Upper lobe of left lung (tissue), 6 donors: ENCODE measurements at places on chromosomes 7 and 10.

DNA sequence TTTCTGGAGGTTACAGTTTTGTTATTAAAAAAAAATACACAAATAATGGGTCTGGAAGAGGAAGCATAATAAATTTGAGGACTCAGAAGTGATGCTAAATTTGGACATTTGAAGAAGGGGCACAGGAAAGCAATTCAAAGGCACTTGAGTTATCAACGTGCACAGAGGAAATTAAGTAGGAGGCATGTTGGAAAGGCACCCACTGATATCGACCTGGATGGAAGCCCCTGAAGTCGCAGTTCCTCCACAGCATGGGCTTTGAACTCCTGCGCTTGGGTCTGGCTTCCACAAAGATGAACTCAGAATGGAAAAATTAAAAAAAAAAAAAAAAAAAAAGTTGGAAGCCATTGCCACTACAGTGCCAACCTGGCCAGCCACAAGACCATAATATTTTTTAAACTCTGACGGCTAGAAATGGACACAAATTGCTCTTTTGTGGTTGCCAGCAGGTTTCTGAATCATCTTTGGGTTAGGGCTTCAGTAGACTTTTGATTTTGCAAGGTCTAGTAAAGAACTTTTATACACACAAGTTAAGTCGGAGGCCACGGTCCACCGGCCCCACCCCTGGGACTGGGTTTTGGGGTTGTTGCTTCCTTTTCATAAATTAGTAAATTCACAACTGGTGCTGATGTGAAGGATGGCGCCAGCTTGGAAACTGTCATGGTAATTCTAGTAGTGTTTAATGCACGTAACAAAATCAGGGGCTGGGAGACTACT lies 21.6 kb downstream of the JCAD start:
- DNase-seq, result no peak

DNA sequence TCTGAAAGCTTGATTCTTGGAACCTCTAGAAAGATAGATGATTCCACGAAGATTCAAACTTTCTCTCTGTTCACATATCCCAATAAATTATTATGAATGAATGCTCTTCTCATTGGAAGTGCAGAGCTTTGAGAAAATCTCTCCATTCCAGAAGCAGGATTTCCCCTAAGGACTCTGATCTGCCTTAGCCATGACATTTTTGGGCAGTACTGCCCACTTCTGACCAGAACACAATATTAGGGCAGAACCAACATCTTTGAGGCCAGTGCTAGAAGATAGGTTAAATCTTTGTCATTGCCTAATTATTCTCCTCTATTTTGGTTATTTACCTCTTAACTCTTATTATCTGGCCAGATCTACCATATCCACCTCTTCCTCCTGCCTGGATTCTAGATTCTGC lies 49.9 kb downstream of the ARMC3 start:
- DNase-seq, result no peak

GRCh38 chr7:109745677-109746410 lies 1176.2 kb downstream of the DNAJB9 start:
- no peak for DNase-seq

DNA sequence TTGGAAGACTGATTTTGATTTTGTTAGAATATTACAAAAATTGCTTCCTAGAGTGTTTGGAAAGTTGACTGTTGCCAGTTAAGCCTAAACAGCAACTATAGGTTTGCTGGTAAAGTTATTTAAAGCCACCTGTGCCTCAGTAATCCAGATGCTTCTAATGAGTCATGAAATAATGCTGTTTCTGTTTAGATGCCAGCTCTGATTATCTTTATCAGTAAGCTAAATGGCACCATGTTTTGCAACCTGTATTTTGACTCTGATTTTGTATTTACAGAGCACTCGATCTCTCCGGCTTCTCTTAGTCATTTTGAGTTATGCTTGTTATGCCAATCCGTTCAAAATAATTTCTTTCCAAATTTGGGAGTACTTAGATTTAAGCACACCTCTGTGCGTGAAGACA lies 366.1 kb downstream of the EXOC4 start:
- no peak for DNase-seq

- DNase-seq, result peak; percentile 58
Measured at GRCh38 chr7:157521061-157521731, 184.4 kb downstream of the DNAJB6 start.

DNA sequence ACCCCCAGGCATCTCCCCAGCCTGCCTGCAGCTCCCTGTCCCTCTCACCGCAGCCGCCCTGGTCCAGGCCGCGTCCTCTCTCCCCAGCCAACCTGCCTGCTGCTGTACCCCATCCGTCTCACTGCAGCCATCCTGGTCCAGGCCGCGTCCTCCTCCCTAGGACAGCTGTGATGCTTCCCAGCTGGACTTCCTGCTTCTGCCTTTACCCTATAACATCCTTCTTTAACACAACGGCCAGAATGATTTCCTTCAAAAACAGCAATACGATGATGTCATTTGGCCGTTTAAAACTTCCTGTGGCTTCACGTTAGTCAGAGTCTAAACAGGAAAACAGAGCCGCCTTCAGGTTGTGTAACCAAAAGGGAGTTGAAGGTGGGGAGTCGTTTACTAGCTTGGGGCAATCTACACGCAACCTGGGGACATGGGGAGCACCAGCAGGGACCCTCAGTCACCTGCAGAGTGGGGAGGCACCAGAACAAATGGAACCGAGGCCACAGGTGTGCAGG lies 32.2 kb upstream of the ZFAND2A start:
- no peak for DNase-seq

DNA sequence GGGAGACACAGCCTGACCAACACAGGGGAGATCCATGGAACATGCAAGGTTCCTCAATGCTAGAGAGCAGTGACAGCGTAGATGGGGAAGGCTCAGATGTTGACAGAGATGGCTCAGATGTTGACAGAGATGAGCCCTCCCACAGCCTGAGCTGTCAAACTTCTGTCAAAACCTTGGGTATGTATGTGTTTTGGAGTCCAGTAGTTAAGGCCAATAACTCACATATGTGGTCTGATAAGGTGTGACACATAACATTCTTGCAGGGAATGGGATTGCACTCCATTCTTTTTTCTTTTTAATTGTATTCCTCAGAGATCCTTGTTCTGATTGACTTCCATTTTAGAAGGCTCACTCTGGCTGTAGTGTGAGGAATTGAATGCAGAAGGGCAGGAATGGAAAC lies 136.3 kb downstream of the C1GALT1 start:
- DNase-seq, result no peak

GRCh38 chr7:122789156-122789555 lies 86.4 kb upstream of the RNF148 start:
- DNase-seq, result no peak

GRCh38 chr10:125774581-125775191 lies 935 bp downstream of the MMP21 start:
- DNase-seq, result no peak

- no peak for DNase-seq
Measured at GRCh38 chr7:68729371-68729770, 868.9 kb upstream of the AUTS2 start.

DNA sequence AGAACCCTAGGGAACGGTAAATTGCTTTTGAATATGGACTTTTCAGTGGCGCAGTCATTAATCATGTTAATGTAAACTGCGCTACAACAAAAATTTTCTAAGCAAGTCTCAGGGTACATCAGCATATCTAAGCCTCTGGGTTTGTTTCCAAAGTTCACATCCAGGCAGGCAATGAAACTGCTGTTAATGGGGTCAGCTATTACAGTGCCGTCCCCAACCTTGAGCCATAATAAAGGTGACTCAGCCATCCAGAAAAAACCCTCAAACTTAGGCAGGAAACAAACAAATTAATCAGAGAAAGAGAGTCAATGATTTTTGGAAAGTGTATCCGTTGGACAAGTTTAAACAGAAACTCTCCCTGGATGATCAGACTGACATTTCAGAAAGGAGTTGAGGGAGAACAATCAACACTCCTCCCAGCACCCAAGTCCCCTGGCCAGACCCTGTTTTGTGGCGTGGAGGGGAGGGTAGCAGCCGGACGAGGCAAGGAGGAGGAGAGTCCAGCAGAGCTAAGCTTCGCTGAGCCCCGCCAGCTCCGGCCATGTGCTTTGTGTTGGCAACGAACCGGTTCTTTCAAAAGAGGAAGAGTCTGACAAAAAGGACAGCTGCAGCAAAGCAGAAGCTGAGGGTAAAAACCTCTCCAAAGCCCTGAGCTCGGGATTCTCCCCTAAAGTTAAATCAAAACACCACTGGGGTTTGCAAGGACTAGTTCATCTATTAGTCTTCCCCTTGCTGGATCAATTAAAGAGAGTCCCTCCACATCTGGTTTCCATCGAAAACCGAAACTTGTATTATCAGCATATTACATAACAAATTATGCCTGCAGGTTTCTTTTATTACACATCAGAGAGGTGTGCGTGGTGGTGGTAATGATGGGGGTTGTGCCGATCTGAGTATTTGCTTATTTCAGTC lies 3.6 kb downstream of the FAM53B start:
- DNase-seq, result peak; percentile 45

GRCh38 chr7:123715198-123715597 lies 33.6 kb downstream of the WASL start:
- DNase-seq, result no peak

- no peak for DNase-seq
Measured at GRCh38 chr10:102652170-102652916, 8.1 kb downstream of the TRIM8 start.

DNA sequence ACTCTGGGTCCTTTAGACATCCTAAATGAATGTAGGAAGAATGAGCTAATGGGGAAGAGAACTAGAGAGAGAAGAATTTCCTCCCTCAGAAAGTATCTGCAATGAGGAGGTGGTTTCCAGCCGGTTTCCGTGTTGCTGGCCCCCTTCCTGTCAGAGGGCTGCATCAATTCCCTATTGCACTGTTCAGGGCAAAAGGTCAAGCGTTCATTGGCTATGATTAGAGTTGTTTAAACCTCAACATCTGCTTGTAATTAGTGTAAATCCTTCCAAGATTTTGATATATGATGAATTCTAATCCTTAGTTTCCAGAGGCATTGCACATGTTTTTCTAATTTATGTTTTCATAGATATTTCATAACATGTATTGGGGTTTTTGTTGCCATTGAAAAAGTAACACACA lies 107.3 kb upstream of the SGCE start:
- DNase-seq, result no peak

GRCh38 chr7:102425639-102426267 lies 7.6 kb upstream of the ORAI2 start:
- DNase-seq, result peak; percentile 82

DNA sequence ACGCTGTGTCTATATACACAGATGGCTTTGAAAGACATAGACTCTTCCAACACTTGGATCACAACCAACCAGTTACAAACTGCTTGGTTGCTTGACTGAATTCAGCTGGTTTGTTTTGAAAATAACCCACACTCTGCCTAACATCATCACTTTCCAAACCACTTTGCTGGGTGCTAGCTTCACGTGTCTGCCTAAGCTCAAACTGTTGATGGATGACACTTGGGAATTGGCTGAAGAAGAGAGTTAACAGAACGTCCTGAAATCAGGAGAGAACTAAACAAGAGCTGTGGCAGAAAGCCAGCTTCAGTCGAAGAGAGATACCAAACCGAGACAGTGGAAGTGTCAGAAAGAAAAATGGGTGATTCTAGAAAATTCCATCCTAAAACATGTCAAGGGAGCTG lies 420.8 kb upstream of the AUTS2 start:
- DNase-seq, result no peak

DNA sequence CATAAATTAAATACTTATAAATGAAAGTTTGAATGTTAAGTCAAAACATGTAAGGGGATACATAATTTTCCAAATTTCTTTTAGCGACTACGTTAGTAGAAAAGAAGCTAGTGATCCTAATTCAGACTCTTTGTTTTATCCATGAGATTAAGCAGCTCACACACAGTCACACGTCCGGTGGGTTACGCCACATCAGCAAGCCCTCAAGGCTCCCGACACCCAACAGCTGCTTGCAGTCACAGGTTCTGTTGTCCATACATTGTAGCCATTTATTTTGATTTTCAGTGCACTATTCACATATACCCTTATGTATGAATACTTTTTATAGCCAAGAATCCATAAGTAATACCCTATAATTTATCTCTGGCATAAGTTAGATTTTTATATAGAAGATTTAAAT lies 39.5 kb downstream of the XRCC2 start:
- no peak for DNase-seq

DNA sequence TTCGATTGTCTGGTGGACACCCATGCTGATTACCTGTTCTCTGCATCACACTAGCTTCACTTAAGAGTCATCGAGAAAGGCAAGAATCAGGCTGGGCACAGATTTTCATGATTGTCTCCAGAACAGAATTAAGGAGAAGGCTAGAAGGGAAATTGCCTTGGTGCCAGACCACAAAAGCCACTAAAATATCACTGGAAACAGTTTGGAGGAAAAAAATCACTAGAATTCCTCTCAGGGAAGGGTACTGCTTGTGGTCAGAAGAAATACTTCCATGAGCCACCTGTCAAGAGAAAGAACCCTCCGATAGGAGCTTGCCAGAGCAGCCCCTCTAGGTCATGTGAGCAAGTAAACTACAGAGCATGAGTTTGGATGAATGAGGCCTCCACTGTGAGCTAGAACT lies 269.3 kb upstream of the TEX47 start:
- DNase-seq, result no peak

GRCh38 chr7:128104108-128104742 lies 73.0 kb upstream of the LRRC4 start:
- peak; percentile 85 for DNase-seq

- DNase-seq, result no peak
Measured at GRCh38 chr7:137835486-137836112, 11.2 kb downstream of the DGKI start.

- no peak for DNase-seq
Measured at GRCh38 chr7:1197997-1198625, 34.6 kb upstream of the UNCX start.

- no peak for DNase-seq
Measured at GRCh38 chr10:111298031-111298430, 221.2 kb downstream of the ADRA2A start.

- DNase-seq, result peak; percentile 35
Measured at GRCh38 chr10:105729428-105729827, 1088.3 kb downstream of the SORCS3 start.

GRCh38 chr7:44853391-44853790 lies 5.5 kb upstream of the H2AZ2 start:
- DNase-seq, result no peak

- DNase-seq, result no peak
Measured at GRCh38 chr7:41437257-41438196, 265.4 kb downstream of the INHBA start.

- no peak for DNase-seq
Measured at GRCh38 chr7:36707898-36708297, 16.4 kb downstream of the AOAH start.

- peak; percentile 90 for DNase-seq
Measured at GRCh38 chr7:101538596-101539459, 90.3 kb downstream of the MYL10 start.

DNA sequence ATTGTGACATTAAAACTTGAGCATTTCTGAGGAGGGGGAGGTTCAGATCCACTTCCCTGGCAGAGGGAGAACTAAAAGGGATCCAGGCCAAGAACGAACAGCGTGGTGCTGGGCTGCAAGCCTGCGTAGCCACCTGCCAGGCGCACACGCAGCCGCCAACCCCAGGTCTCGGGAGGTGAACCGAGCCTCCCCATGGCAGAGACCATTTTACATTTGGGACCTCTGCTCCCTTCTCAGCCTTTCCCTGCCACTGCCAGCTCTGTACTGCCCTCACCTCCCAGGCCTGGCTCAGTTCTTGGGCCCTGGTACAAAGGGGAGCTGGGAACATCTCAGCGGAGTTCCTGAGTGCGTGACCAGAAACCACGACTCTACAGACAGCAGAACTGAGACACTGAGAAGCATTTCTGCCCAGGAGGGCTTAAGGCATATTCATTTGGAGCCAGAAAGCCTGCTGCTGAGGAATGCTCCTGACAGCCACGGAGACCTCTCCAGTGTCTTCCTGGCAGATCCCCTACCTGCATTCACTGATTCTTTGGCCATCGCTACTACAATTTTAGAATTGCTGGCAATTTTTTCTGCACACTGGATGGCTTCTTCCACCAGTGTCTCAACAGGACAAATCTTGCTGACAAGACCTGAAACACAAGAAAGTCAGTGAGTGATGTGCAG lies 7.6 kb downstream of the ECHS1 start:
- no peak for DNase-seq
